ENCODE measurements at places on chromosomes 11 and 22.
A peak's percentile ranks its signal among the peaks of the same experiment; 100 is the strongest.

GRCh38 chr11:76978818-76979217 lies 55.4 kb upstream of the B3GNT6 start:
- DNase-seq: no peak

DNA sequence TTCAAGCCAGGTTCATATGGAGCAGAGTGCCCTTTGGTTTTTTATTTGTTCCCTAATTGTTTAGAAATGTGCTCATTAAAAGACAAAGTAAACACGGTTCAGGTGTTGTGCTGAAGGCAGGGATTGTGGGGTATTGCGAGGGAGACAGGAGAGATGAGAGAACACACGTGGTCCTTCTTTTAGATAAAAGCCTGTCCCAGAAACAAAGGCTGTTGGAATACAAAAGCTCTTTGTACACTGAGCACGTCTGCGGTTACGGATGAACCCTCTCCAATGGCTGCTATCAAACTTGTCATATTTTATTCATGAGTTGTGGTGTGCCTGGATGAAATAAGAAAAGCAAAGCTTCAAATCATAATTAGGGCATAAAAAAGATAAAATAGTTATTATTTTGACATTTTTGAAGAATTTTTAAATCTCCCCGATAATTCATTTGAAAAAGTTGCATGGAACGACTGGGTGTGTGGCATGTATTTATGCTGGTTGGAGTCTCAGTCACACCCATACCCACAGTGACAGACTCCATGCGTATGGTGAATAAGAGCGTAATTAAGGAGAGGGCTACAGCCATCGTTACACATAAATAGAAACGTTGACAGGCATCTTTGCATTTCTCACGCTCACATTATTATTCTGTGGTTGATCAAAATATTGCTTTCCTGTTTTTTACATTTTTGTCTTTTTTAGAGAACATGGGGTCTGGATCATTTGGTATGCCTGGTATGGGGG lies 92.9 kb downstream of the NELL1 start:
- DNase-seq: no peak

DNA sequence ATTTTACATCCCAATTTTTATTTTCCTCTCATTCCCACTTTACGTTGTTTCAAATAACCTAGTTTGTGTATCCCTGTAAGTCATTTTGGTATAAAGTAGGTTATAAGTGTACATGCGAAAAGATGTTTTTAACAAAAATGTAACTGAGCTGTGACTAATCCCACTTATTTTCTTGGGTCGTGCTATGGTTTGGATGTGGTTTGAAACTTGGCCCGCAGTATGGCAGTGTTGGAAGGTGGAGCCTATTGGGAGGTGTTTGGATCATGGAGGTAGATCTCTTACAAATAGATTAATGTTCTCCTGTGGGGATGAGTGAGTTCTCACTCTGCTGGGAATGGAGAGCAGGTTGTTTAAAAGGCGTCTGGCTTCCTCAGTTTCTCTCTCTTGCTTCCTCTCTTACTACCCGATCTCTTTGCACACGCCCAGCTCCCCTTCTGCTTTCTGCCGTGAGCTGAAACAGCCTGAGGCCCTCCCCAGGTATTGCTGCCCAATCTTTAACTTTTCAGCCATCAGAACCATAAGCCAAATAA lies 7.2 kb downstream of the RPL27A start:
- DNase-seq: no peak

DNA sequence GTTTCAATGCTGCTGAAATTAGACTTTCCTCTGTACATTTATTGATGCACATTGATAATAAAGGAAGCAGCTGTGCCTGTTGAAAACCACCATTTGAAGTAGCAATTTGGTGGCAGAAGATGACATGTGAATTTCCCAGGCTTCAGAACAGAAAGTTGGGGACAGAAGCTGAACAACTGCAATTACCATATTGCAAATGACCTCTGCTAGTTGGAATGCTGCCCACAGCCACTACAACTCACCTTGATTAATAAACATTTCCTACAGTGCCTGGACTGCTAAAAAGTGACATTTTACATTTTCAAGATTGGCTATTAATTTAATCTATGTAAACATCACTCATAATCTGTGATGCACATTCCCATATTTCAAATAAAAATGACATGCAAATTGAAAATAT lies 208.6 kb downstream of the LUZP2 start:
- no peak for DNase-seq

- no peak for DNase-seq
Observed at GRCh38 chr22:42743501-42743991, 22.9 kb upstream of the A4GALT start.

- no peak for DNase-seq
Observed at GRCh38 chr22:39738746-39739145, 154.8 kb downstream of the ENTHD1 start.

GRCh38 chr22:39212721-39213376 lies 31.9 kb downstream of the PDGFB start:
- peak; percentile 56 for DNase-seq

GRCh38 chr11:70367071-70367470 lies 31.3 kb upstream of the CTTN start:
- DNase-seq: no peak

DNA sequence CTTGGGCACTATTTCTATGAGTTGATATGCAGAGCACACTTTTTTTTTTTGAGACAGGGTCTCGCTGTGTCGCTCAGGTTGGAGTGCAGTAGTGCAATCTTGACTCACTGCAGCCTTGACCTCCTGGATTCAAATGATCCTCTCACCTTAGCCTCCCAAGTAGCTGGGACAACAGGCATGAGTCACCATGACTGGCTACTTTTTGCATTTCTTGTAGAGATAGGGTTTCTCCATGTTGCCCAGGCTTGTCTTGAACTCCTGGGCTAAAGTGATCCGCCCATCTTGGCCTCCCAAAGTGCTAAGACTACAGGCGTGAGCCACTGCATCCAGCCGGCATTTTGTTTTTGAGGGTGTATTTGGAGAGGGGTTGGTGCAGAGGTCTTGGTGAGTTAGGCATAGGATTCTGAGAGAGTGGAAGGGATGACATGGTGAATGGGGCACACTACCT lies 29.9 kb upstream of the MTCH2 start:
- DNase-seq: no peak

DNA sequence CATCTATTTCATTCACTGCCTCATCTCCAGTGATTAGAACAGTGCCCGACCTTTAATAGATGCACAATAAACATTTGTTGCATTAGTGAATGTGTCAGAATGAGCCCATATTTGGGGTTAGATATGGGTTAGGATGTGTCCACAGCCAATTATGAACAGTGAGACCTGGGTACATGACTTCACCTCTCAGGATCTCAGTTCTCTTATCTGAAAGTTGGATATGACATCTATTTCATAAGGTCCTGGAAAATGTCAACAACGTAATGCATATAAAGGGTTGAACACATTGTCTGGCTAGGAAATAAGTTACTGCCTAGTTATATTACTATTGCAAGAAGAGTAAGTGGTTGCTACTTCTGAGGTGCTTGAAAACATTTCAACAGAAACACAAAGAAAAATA lies 79.7 kb upstream of the LDLRAD3 start:
- no peak for DNase-seq

DNA sequence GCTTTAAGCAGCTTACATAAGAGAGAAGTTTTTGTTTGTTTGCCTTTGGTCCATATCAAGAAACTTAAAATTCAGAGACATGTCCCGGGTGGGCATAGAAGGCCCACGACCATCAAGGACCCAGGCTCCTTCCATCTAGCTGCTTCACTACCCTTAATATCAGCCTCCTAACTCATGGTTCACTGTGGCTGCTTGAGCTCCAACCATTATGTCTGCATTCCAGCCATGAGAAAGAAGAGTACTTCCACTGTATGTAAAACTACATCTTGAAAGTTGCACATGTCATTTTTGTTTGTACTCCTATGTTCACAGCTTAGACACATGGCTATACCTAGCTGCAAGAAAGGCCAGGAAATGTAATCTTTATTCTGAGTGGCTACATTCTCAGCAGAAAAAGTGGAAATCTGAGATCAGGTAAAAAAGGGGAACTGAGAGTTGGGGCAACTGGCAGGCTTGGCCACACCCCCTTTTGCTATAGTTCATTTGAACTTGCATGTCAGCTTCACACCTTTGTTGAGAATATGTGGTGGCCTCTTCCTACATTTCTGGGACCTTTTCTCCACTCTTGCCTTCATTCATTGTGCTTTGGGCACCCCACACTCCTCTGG lies 81.3 kb upstream of the TP53I11 start:
- no peak for DNase-seq

- DNase-seq: no peak
Observed at GRCh38 chr11:75272391-75272790, 31.8 kb downstream of the TPBGL start.

DNA sequence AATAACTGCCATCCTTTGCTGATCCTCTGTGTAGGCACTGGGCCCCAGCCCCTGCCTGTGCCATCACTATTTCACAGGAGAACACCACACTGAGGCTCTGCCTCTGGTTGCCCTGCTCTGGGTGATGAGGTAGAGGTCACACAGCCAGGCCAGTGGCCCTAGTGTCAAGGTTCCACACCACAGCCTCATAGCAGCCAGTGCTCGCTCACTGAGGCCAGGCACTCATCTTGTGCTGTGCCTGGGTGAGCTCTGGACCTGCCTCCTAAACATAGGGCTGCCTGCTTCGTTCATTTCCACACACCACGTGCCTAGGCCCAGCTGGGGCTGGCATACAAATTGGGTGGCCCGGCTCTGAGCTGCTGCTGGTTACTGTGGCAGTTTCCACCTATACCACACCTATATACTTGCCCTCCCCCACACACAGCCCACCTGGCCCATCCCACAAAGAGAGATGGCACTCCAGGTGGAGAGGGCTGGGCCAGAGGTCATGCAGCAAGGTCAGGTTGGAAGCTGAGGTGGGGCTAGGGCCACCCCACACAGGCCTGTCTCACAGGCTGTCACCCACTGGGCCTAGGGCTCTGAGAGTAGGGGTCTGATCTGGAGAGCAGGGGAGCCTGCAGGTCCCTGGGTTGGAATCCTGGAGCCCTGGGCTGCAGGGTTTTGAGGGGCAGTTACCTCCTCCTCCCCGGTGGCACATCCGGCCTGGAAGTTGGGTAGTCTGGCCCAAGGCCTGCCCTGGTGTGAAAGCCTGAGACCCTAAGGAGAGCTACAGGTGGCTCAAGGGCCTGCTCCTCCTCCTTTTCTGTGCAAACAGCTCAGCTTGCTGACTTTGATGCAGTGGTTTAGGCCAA lies 11.2 kb downstream of the KCNQ1OT1 start:
- DNase-seq: no peak

- DNase-seq: no peak
Observed at GRCh38 chr11:20670932-20671403, 1.6 kb downstream of the NELL1 start.

All from Calu3 (cell line).